ENCODE measurements at places on chromosomes 11 and 22.

DNA sequence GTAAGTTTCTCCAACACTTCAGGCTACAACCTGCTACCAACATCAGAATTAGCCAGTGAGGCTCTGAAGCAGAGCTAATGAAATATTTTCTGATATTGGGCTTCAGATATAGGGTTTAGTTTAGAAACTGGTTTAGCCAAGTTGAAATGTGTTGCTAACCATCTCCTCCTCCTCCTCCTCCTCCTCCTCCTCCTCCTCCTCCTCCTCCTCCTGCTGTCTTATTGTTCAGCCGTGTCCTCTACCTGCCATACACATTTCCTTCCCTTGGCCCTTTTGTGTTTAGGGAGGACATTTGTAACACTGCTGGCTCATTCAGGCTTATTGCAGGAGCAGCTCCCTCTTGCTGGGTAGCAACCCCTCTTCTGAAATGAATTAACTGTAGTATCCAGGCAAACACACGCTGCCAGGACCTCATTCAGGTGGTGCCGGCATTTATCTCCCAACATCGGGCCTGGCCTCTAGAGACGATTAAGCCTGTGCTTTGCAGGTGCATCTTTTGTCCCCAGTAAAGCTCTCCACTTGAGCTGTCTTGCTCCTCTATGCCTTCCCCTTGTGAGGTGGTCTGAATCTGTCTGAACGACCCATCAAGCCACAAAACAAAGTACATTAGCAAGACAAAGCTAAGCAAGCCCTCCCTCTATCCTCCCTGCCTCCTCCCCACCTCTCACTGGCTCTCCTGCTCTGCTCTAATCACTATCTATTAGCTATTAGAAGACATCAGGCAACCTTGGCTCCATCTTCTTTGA, 82.9 kb downstream of the KCNJ1 start:
- DNase-seq = no peak

DNA sequence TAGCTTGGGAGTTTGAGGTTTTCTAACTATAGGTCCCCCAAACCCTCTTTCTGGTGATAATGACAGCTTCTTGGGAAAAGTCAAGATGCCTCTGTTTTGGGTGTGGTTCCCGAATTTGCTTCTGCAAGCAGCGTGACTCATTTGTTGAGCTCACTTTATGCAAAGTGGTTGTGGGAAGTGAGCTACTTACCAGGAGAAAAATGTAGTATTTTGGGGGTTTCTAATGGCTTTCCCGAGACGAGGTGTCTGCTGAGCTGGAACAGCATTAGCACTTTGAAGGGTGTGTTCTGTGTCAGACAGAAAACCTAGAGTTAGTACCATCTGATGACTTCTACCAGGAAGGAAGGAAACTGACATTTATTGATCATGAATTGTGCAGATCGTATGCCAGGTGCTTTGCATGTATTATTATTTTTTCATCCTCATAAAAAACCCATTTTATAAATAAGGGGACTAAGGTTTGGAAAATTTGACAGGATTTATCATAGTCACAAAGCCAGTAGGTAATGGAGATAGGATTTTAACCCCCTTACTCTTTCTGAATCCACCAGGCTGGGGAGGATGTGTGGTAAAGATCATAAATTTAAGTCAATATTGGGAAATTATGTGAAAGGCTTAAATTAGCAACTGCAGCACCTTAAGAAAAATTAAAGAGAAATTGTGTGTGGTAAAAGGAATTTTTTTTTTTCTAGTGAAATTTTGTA, 108.8 kb upstream of the CD44 start:
- no peak for DNase-seq

DNA sequence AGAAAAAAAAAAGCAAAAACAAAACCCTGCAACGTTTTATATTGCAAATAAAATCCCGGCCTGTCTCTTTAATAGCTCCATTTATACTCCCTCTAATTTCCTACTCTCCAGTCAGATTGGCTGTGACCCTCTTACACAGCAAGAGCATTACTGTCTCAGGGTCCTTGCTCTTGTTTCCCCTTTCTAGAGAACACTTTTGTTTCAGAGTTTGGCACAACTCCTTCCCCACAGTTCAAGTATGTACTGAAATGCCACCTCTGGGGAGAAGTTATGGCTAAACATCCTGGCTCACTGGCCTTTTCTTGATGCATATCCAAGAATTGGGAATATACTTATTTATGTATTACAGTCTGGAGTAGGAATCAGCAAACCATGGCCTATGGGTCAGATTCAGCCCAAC, 2.6 kb downstream of the CASP12 start:
- DNase-seq = no peak

- DNase-seq = no peak
These were observed 10.4 kb downstream of the EHF start for GRCh38 chr11:34631297-34631696.

- no peak for DNase-seq
These were observed 6.4 kb upstream of the FOSL1 start for GRCh38 chr11:65906602-65907001.

DNA sequence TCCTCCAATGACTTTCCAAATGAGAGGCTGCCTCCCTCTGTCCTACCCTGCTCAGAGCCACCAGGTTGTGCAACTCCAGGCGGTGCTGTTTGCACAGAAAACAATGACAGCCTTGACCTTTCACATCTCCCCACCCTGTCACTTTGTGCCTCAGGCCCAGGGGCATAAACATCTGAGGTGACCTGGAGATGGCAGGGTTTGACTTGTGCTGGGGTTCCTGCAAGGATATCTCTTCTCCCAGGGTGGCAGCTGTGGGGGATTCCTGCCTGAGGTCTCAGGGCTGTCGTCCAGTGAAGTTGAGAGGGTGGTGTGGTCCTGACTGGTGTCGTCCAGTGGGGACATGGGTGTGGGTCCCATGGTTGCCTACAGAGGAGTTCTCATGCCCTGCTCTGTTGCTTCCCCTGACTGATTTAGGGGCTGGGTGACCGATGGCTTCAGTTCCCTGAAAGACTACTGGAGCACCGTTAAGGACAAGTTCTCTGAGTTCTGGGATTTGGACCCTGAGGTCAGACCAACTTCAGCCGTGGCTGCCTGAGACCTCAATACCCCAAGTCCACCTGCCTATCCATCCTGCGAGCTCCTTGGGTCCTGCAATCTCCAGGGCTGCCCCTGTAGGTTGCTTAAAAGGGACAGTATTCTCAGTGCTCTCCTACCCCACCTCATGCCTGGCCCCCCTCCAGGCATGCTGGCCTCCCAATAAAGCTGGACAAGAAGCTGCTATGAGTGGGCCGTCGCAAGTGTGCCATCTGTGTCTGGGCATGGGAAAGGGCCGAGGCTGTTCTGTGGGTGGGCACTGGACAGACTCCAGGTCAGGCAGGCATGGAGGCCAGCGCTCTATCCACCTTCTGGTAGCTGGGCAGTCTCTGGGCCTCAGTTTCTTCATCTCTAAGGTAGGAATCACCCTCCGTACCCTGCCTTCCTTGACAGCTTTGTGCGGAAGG, 2.9 kb downstream of the APOC3 start:
- no peak for DNase-seq

Measured in activated CD8-positive, alpha-beta memory T cell treated with anti-CD3 and anti-CD28 coated beads for 1 hour (primary cell).